ENCODE measurements at places on chromosomes 5 and 9. TPM values are rescaled to one million over a fixed set of nuclear protein-coding genes. Genes with fewer than 3 reads are reported as not detected.

PCDHGA4 gene
- total RNA-seq: 9.3 TPM

GRCh38 chr5:55226027-55226933, 835 bp downstream of the MCIDAS start:
- DNase-seq: no peak

DNA sequence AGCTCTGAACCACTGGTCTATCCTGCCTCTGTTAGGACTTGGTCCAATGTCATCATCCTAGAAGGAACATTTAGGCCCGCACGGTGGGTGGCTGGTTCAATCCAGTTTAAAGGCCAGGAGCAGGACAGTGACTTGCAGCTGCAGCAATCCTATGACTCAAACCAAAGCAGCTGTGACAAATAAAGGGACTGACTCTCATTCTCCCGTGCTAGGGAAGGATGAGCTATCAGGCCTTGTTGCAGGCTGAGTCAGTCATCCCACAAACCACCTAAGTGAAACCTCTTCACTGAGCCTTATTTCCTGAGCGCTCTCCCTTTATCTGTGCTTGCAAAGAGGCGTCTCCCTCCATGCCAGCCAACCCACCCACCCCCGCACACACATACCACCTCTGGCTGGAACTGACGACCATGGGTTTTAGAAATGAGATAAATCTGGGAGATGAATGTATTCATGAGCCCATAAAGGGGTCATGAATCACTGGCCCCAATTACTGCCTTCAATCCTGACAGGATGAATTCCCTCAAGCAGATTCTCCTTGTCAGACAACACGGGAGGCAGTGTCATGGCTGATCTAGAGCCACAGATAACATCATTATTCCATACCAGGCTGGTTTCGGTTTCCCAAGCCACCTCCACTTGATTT, 93.4 kb downstream of the KCNIP1 start:
- no peak for DNase-seq

GRCh38 chr9:127569886-127570401, 42.1 kb upstream of the STXBP1 start:
- DNase-seq: no peak

GRCh38 chr5:135880801-135881200, 14.8 kb downstream of the IL9 start:
- DNase-seq: no peak

DNA sequence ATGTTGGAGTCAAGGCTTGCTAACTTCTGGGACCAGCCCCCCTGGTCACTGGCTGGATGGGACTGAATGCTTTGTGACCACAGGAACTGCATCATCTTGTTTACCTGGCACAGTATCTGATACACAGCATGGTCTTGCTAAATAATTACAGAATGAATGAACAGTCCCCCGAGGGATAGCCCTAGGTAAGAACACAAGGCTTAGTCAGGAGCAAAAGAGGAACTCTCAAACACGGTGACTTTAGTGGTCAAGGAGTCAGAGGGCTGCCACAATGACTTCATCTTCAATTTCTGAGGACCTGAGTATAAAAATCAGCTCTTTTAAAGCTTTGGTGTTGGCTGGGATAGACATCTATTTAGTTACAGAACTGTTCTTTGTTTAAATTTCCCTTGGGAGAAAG, 15.1 kb upstream of the CXCL14 start:
- DNase-seq: no peak
